ENCODE measurements at places on chromosomes 4 and X.

- DNase-seq = no peak
Measured at GRCh38 chr4:12912896-12913418, 571.2 kb downstream of the RAB28 start.

- DNase-seq = no peak
Measured at GRCh38 chr4:138107023-138107422, 135.1 kb downstream of the SLC7A11 start.

DNA sequence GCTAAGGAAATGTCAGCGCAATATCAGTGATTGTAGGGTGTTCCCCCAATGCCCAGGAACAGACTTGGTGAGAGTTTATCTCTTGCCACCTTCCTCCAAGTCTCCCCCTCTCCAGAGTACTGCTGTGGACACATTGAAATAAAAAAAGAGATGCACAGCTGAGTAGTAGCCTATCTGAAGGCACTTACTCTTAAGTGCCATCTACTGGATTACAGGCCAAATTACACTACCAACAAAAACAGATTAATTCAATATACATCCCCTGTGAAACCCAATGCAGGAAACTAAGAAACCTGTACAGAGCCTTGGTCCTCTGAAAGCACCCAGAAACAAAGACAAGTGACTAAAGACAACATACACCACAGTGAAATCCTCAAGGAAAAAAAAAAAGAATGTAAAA lies 460.3 kb downstream of the ZIC3 start:
- DNase-seq = no peak

- DNase-seq = no peak
Measured at GRCh38 chrX:118392716-118393115, 46.8 kb downstream of the WDR44 start.
